ENCODE measurements at places on chromosomes 1 and 21. TPM values are rescaled to one million over a fixed set of nuclear protein-coding genes. Genes with fewer than 3 reads are reported as not detected.

OLFML2B gene
- total RNA-seq = 14.5 TPM

TGFB2 gene
- total RNA-seq = 13.5 TPM

RABIF gene
- total RNA-seq = 1.3 TPM

KIF2C gene
- total RNA-seq = 1.1 TPM

IPO9 gene
- 29.2 TPM for total RNA-seq

LYPD8 gene
- not detected for total RNA-seq

TARDBP gene
- total RNA-seq = 161 TPM

ANKRD65 gene
- 2.4 TPM for total RNA-seq

BTBD8 gene
- total RNA-seq = 14.0 TPM

DCST1 gene
- total RNA-seq = not detected

TPRG1L gene
- total RNA-seq = 44.4 TPM

LRRC38 gene
- total RNA-seq = not detected

LCE1B gene
- total RNA-seq = not detected

SYT14 gene
- 0.08 TPM for total RNA-seq

PLEKHA6 gene
- total RNA-seq = 5.1 TPM

All from fibroblast of the aortic adventitia (primary cell).